ENCODE measurements at places on chromosomes 7 and 10. TPM values are rescaled to one million over a fixed set of nuclear protein-coding genes. Genes with fewer than 3 reads are reported as not detected.
A peak's percentile ranks its signal among the peaks of the same experiment; 100 is the strongest.

DNA sequence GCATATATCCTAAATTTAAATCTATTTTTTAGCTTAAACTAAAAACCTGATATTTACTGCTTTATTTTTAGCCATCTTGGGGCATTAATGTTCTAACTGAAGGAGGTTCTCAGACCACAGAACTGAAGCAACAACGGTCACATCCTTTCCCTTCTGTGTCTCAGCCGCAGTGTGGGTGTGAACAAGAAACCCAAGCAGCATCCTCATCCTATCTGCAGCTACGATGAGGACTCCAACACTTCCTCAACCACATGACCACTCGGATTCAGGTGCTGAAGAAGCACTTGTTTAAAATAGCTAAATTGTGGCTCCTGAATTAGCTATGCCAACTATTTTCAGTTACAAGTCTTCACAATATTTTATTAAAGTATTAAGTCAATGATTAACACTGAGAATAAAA is 5.3 kb downstream of the ESYT2 start:
- peak; percentile 91 for DNase-seq

DNA sequence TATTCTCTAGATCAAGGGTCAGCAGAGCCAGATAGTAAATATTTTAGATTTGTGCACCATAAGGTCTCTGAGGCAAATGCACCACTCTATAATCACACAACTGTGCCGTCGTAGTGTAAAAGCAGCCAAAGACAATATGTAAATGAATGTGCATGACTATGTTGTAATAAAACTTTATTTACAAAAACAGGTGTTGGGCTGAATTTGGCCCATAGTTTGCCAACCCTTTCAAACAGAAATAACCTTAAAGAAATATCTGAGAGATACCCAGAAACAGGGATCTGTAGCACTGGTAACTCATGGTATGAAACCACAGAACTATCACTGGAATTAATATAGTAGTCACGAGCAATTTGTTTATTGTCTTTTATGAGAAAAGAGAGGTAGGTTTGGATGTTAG is 86.0 kb downstream of the ARID5B start:
- no peak for DNase-seq

- no peak for DNase-seq
Measured at GRCh38 chr7:104950006-104950405, 64.0 kb upstream of the KMT2E start.

DNA sequence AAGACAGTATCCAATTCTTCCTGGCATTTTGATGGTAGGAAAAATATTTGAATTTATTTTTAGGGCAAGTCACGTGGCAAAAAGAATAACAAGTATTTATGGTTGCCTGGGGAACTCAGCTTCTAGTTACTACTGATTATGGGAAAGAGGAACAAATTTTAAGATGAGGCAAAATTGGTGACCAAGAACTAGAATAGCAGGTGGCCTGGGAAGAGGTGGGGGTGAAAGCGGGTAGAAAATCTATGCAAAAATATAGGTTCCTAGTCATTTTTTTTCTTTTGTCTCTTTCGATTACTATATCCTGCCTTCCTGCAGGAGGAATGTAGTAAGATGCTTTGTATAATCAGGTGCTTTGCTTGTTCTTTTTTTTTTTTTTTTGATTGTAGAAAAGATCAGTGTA is 27.8 kb downstream of the ENTPD1 start:
- DNase-seq = no peak

Gene GPRIN2
- total RNA-seq = not detected

Gene FAM221A
- total RNA-seq = 5.6 TPM

Gene PBLD
- 1.4 TPM for total RNA-seq
